ENCODE measurements at places on chromosomes 12 and 14.

DNA sequence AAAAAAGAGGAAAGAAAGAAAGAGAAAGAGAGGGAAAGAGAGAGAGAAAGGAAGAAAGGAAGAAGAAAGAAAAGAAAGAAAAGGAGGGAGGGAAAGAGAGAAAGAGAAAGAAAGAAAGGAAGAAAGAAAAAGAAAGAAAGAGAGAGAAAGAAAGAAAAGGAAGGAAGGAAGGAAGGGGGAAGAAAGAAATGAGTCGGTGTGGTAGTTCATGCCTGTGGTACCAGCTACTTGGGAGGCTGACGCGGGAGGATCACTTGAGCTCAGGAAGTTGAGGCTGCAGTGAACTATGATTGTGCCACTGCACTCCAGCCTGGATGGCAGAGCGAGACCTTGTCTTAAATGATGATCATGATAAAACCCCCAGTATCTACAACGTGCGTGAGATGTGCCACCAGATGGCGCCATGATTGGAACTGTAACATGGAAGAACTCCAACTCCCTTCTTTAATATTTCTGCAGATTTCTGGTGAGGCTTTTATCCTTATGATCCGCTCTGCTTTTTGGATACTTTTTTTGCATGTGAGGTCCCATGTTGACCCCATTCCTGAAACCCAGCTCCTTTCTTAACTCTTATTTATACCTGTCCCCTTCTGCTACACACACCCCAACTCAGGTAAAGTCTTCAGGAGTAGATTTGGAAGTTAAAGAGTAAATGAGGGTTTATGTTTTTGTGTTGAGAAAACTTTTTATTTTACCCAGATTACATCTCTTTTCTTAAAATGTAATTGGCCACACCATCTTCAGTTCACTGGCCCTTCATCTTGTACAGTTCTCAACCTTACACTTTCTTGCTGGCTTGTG lies 25.6 kb downstream of the RNASE10 start:
- DNase-seq = peak; percentile 77

GRCh38 chr14:48598458-48598857 lies 923.1 kb upstream of the MDGA2 start:
- DNase-seq = no peak

DNA sequence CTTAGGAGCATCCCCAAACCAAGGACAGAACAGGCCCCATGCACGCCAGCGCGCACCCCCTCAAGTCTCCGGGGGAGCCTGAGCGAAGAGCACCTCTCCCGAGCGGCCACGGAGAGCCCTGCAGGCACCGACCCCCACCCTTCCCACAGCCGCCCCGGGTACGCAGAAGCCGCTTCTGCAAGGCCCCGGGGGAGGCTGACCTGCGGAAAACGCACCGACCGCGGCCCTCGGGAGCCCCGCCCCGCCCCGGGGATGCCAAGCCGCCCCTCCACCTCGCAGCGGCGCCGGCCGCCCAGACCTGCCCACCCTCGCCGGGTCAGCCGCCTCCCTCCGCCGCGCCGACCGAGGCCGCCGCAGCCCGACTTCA lies 385 bp downstream of the CAPRIN2 start:
- DNase-seq = no peak

GRCh38 chr14:22929961-22930364 lies 787 bp upstream of the PRMT5 start:
- DNase-seq = no peak

- no peak for DNase-seq
Observed at GRCh38 chr12:12079291-12079690, 8.6 kb downstream of the BCL2L14 start.

DNA sequence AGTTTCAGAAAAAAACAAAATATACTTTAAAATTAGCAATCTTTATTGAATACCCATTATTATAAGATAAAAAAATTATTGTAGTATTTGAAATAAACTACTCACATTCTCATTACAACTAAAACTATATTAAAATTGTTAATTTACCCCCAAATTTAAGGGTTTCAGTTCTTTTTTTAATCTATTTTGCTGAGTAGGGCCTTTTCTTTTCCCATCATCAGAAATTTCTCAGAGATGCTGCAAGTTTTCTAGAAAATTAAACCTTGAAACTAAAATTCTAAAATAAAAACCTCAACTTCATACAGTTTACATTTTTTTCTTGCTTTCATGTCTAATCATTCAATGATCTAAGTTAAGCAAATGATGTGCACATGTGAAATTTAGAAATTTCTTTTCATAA lies 10.1 kb downstream of the ARMH4 start:
- DNase-seq = no peak

- DNase-seq = peak; percentile 97
Observed at GRCh38 chr12:54032627-54033100, at the start of gene HOXC5. Gene HOXC5, plus strand, starts transcription at chr12:54033050. Its CDS starts 73 bp downstream, at chr12:54033123.

GRCh38 chr12:124317400-124317799 lies 22.5 kb downstream of the RFLNA start:
- peak; percentile 75 for DNase-seq

- DNase-seq = no peak
Observed at GRCh38 chr12:127130506-127131124, 1136.4 kb upstream of the TMEM132C start.

DNA sequence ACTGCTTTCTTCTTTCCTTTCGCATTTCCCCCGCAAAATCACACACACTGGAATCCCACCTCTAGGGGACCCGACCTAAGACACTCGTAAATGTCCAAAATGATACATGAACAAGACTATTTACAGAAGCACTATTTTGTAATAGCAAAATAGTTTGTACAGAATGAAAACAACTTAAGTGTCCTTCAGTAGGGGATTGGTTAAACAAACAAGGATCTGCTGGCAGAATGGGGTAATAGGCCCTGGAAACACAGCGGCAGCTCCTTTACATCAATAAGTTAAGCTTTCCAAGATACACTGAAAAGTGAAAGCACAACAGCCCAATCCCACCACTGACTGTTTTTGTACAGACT lies 48.8 kb downstream of the LTBP2 start:
- no peak for DNase-seq

GRCh38 chr12:116142936-116143898 lies 134.3 kb downstream of the MED13L start:
- DNase-seq = no peak

DNA sequence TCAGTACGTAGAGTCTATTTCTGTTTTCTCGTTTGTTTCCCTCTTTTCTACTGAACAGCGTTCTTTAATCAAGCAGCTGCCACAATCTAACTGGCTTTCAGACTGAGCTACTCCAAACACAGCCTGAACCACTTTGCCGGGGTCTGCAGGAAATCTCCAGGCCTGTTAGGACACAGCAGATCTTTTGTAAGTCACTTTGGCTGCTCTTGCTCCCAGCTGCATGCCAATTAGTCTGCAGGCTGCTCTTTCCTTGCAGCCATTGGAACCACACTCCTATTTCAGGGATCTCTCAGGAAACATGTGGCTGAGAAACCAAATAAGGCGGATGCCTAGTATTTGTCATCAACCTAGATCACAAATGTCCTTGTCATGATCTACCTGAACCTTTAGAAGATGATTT lies 73.6 kb downstream of the TMTC1 start:
- peak; percentile 70 for DNase-seq

- DNase-seq = no peak
Observed at GRCh38 chr12:5047094-5047493, 3.4 kb downstream of the KCNA5 start.

- DNase-seq = no peak
Observed at GRCh38 chr12:75489187-75489586, 8.6 kb downstream of the GLIPR1 start.

DNA sequence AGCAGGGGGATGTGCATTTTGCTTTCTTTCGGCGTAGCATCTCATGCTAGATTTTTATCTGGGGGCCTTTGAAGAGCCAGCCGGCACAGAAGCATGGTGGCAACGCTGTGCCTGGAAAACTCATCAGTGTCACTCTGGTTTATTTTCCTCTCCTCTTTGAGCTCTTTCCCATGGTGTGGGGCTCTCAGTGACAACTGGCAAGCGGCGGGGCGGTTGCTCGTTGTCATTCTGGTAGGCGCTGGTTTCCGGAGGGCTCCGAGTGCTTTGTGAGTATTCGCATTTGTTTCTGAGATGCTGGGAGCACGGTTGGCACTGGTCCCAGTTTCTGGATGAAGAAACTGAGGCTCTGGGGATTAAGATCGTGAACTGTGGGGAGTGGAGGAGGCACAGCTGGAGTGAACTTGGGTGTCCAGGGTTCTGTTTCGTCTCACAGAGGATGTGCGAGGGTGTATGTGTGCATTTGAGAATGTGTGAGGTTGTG lies 23.3 kb downstream of the TPCN1 start:
- no peak for DNase-seq

GRCh38 chr12:75657831-75658230 lies 146.4 kb upstream of the KRR1 start:
- DNase-seq = no peak

DNA sequence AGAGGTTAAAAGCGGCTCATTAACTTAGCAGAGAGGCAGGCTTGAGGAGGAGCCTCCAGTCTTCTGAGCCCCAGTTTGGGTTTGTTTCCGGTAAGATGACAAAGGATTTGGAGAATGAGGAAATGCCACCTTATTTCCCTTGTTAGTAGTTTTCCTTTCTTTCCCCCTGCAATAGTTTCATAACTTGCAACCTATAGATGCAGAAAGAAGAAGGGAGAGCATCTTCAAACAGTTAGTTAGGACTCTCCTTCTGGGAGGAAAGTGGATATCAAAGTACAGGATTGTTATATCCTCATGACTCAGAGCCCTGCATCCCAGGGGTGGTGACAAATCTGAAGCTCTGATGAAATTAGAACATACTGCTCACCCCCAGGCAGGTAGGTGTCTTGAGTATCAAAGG lies 180.7 kb upstream of the SLC38A2 start:
- DNase-seq = no peak

DNA sequence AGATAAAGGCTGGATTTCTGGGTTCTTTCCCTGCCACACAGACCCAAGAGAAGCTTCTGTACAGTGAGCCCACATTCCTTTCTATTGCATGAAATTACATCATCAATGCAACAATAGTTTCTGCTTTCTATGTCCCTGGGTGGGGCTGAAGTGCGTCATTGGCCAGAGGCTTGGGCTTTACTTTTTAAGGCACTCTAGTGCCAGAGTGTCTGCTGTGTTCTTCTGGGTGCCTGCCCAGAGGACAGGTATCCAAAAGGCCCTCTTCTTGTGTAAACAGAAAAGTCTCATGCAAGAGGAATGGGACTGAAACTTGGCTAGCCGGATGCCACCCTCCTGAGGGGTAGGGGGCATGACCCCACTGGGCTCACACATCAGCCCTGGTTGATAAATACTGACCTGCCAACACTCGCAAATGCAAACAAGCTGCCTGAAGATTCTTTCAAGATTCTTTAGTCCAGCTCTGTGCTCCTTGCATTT lies 5.9 kb downstream of the KRT86 start:
- peak; percentile 66 for DNase-seq

- DNase-seq = peak; percentile 15
Observed at GRCh38 chr14:88242446-88242845, 80.6 kb downstream of the KCNK10 start.

- peak; percentile 50 for DNase-seq
Observed at GRCh38 chr14:106556665-106557289, 1030.4 kb downstream of the TMEM121 start.

DNA sequence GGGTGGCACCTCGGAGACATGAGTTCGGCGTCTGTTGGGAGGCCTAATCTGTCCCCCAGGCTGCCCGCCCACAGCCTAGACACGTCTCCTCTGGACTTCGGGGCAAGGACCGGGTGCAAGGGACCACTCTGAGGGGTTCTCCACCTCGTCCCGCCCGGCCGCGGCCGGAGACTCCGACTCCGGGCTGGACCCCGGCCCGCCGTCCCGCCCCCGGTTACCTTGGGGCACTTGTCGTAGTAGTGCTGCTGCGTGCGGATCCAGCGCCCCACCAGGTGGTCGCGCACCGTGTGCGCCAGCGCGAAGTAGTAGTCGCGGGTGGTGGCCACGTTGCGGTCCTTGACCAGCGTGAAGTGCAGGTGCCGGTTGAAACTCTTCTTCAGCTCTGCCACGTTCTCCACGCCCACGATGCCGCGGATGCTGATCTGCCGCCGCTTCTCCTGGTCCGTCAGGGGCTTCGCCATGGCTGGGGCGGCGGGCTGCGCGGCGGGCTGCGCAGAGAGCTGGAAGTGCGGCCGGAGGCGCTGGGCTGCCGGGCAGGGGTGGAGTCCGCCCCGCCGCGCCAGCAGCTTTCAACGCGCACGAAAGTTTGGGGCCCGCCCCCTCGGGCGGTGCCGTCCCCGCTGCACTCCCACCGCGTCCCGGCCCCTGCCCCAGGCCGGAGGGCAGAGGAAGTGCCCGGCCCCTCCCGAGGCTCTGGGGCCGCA lies at the start of gene PYGL:
Gene PYGL, minus strand, starts transcription at position 541 of the 704 bp plus-strand sequence. Its CDS starts 80 bp downstream, at position 461.
- peak; percentile 86 for DNase-seq

- DNase-seq = no peak
Observed at GRCh38 chr12:121288158-121288845, 8.2 kb downstream of the CAMKK2 start.

DNA sequence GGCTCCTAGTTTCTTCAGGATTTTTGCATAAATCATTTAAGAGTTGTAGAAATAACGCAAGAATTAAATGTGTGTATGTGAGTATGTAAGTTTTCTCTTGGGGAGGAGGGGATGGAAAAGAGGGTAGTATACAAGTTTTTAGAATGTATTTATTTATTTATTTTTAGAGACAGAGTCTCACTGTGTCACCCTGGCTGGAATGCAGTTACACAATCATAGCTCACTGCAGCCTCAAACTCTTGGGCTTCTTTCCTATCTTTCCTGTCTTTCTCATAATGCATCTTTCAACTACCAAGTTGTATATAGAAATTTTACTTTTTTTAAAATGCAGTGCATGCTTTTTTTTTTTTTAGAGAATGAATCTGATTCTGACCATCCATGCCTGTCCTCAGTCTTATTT lies 269.0 kb upstream of the GARIN2 start:
- DNase-seq = no peak

- peak; percentile 59 for DNase-seq
Observed at GRCh38 chr12:63989301-63989845, 144.9 kb downstream of the SRGAP1 start.

GRCh38 chr12:130677957-130678558 lies 38.0 kb downstream of the RIMBP2 start:
- no peak for DNase-seq

GRCh38 chr12:132789099-132789471 lies 27.5 kb upstream of the ANKLE2 start:
- no peak for DNase-seq

Data from NCI-H69 (cell line).